Thoracic aorta endothelial cell (primary cell): ENCODE measurements at places on chromosomes 5 and 9. TPM values are rescaled to one million over a fixed set of nuclear protein-coding genes. Genes with fewer than 3 reads are reported as not detected.

PLEKHG4B gene
- under 0.01 TPM in 2 replicates for total RNA-seq

IL3 gene
- not detected in 2 replicates for total RNA-seq

RNF183 gene
- not detected in 2 replicates for total RNA-seq

CAVIN4 gene
- 1.9 and 2.9 TPM in 2 replicates for total RNA-seq

RANBP3L gene
- total RNA-seq = not detected in 2 replicates

PRDM9 gene
- not detected in 2 replicates for total RNA-seq

PPP2R2B gene
- total RNA-seq = not detected in 2 replicates

SH2D3C gene
- 39.9 and 61.7 TPM in 2 replicates for total RNA-seq

OR1Q1 gene
- not detected in 2 replicates for total RNA-seq

TRIM14 gene
- 8.2 and 12.2 TPM in 2 replicates for total RNA-seq

RASEF gene
- under 0.01 and 0.07 TPM in 2 replicates for total RNA-seq

ADAMTS16 gene
- not detected in 2 replicates for total RNA-seq

GRXCR2 gene
- total RNA-seq = not detected in 2 replicates

CTXN3 gene
- total RNA-seq = not detected in 2 replicates

C5orf58 gene
- total RNA-seq = not detected in 2 replicates

ECM2 gene
- 0.07 and 0.27 TPM in 2 replicates for total RNA-seq

GFPT2 gene
- total RNA-seq = 0.43 and 2.4 TPM in 2 replicates

PAXX gene
- total RNA-seq = 16.6 and 17.4 TPM in 2 replicates

PDZD2 gene
- 1.7 and 4.0 TPM in 2 replicates for total RNA-seq

CD74 gene
- total RNA-seq = 0.13 and 1.0 TPM in 2 replicates

GIN1 gene
- 8.4 and 9.9 TPM in 2 replicates for total RNA-seq

LPAR1 gene
- total RNA-seq = under 0.01 and 0.22 TPM in 2 replicates

SLC34A3 gene
- not detected in 2 replicates for total RNA-seq

PCDHGA2 gene
- total RNA-seq = 1.1 and 1.2 TPM in 2 replicates

NDUFS4 gene
- 88.2 and 95.3 TPM in 2 replicates for total RNA-seq

FKBP15 gene
- 28.2 and 31.8 TPM in 2 replicates for total RNA-seq

CYLC2 gene
- not detected in 2 replicates for total RNA-seq
